Suprapubic skin (tissue), 4 donors: ENCODE measurements at places on chromosomes 1 and 21.

GRCh38 chr1:157110686-157111085 lies 11.1 kb upstream of the ETV3L start:
- peak; percentile 49 for DNase-seq

DNA sequence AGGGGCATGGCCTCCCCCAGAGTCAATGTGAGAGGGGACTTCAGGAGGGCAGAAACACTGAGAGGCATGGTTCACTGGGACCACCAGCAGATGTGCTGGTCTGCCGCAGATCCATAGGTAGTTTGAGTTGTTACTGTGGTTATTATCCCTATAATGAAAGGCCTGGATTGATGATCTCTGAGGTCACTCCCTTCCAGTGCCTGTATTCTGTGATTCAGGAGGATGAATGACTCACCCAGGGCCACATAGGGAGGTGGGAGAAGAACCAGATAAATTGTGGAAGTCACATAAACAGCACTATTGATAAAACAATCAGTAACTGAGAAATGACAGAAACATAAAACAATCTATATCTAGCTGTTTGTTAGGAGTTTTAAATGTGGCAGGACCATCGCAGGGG lies 22.7 kb upstream of the ACTL8 start:
- no peak for DNase-seq

DNA sequence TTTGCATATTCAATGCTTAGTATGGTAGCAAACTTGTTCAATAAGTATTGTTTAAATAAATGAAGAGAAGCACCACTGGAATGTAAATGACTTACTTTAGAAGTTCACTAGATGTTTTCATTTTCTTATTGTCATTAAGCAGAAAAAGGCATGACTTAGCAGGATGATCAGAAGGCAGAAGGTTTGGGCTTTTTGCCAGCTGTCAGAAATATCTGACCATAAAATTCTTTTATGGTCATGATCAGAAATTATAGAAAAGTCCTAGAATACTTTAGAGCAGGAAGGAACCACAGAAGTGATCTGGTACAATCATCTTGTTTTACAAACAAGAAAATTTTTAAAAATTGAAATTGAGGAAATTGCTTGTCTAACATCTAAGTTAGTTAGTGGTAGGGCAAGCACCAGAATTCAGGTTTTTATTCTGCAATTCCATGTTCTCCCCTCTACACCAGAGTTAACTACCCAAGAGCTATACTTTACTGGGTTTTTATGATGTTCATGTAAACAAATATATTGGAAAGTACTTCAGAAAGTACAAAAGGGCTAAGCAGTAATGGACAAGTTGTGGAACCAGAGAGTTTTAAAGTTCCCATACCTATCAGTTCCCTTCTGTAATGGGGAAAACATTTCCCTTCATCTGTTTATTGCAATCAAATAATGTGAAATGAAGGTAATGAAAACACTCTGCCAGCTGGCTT lies 10.1 kb downstream of the FMO5 start:
- DNase-seq = no peak

DNA sequence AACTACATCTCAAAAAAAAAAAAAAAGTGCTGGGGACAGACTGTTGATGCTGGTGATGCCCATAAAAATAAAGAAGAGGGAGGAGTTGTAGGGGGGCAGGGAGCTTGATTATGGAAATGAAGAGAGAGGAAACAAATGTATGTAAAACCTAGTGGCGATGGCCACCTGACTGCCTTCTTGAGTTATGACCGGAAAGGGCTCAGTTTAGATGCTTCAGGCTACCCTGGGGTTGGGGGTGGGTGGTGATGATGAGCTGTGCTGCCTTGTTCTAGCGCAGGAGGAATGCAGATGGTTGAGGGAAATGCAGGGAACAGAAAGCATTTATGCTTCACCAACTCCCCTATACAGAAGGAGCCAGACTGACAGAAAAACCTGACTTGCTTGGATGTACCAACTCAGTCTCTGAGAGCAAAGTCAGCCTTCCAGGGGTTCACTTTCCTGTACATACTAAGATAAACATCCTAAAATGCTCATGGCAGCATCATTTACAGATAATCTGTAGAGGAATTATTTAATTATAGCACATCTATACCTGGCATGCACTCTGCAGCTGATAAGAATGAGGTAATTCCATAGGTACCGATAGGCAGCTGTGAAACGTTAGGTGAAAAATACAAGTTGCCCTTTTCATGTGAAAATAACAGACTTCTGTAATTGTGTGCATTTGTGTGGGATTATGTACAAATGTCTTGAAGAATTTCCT lies 8.0 kb upstream of the BCAR3 start:
- DNase-seq = no peak

- peak; percentile 49 for DNase-seq
Measured at GRCh38 chr21:42395905-42396651, at the start of gene TMPRSS3. Gene TMPRSS3 (minus strand): TSS chr21:42396052. CDS start chr21:42395417, 635 bp downstream.

DNA sequence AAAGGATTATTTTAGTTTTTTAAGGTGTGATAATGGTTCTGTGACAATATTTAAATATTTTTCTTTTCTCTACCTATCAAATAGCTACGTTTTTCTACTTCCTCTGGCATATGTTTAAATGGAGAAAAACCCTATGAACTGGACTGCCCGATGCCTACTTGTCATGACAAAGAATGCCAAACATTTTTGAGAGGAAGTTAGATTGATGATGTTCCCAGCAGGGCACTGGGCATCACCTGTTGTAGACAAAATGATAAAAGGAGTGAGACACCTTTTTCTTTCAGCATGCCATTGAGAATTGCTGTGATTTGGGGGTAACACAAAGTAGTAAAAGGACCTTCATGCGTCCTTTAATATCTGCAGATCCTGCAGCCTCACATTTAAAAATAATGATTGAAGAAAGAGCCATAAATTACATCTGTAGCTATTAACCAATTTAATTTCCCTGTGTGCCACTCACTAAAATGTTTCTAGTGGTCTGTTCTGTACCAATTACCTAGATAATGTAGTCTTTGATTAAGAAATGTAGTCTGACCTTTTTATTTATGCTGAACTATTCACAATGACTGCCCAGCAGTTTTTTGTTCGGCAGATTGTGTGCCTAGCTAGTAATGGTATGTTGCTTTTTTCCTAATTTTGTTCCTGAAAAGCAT lies 47.6 kb downstream of the RPL5 start:
- no peak for DNase-seq

DNA sequence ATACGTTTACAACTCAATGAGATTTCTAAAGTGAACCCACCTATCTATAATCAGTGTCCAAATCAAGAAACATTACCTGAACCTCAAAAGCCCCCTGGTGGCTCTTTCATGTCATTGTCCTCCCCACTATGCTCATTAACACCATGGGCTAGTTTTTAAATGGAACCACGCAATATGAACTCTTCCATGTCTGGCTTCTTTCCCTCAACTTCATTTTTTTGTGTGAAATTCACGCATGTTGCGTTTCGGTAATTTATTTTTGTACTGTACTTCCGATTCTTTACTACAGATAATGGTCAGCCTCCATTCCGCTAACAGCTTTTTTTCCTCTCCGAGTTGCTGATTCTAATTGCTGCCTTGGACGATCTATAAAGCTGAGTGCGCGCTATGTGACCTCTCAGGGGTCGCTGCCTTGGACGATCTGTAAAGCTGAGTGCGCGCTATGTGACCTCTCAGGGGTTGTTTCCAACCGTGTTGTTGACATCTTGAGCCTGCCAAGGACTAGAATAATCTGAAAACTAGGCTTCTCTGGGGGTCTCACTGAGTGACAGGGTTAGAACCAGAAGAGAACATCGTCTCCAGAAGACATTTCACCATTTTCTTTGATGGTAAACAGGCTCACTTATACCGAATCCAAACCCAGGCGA lies 1.1 kb upstream of the CACYBP start:
- DNase-seq = no peak

- peak; percentile 88 for DNase-seq
Measured at GRCh38 chr1:175192111-175192629, 406 bp downstream of the KIAA0040 start.

GRCh38 chr1:50422946-50423669 lies at the start of gene DMRTA2:
Gene DMRTA2 (minus strand): TSS chr1:50423443. CDS start chr1:50421536, 1,907 bp downstream.
- no peak for DNase-seq

DNA sequence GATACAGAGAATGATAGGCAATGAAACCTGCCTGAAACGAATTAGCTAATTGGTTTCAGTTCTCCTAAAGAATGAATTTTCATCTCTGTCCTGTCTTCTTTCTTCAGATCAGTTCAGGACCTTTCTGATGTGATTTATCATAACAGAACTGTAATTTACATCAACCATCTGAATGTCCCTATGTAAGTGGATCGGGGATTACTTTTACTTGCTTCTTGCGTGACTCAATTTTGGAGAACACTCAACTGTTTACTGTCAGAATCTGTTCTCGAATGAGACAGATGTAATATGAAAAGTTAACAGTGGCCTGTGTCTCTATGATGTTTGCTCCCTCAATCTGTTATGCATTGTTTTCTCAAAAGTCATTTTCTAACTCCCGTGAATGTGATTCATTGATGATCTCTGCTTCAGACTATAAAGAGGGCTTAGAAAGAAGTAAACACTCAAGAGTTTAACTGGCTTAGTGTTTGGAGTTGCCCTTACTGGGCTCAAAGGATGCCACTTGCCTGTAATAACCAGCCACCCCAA lies 111.0 kb downstream of the GABPA start:
- DNase-seq = no peak

DNA sequence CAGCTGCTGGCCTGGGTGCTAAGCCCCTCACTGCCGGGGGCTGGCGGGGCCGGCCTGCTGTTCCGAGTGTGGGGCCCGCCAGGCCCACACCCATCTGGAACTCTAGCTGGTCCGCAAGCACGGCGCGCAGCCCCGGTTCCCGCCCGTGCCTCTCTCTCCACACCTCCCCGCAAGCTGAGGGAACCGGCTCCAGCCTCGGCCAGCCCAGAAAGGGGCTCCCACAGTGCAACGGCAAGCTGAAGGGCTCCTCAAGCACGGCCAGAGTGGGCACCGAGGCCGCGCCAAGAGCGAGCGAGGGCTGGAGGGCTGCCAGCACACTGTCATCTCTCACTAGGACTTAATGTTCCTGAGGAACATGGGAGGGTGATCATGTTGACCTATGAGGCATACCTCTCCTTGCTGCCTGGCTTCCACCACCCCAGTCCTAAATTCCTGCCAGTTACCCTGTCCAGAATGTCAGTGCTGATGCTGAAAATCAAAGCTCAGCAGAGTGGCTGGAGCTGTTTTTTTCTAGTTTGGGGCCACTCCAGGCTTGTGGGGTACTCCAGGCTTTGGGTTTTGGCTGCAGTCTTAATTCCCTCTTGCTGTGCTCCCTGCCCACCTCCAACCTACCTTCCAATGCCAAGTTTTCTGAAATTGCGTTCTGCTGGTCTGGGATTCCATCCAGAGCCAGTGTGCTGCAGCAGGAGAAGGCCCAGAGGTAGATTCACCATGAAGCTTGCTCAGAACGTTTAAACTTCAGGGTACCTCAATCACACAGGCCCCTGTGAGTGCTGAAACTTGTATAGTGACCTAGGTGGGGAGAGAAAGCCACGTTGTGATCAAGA lies 44.2 kb upstream of the LPGAT1 start:
- DNase-seq = no peak

GRCh38 chr21:45463871-45464270 lies 58.9 kb downstream of the COL18A1 start:
- no peak for DNase-seq

DNA sequence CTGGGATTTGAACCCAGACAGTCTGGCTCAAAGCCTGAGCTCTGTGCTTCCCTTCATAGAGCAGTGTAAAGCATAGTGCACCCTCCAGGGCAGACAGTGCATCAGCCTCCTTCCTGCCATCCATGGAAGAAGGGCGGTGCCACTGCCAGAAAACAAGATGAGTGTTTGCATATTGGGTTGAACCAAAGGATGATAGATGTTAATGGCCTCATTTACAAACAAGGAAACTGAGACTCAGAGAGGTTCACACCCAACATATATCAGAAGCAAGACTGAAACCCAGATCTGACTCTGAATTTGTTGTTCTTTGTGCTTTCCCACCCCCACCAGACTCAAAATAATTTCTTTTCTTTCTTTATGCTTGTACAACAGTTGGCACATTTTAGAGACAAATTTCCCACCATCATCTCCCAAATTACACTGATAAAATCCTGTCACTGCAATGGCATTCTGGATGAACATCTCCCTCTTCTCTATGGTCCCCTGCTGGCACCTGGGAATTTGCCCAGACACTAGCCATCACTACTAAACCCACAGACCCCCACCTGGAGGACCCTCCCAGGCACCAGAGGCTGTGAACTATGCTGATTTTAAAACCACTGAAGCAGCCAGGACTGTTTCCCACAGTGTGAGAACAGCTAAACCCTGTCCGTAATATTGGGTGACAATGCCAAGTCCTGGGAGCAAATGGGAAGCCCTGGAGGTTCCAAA lies 45.4 kb upstream of the MPZL1 start:
- no peak for DNase-seq

- no peak for DNase-seq
Measured at GRCh38 chr1:228964178-228965089, 229.2 kb downstream of the RHOU start.

DNA sequence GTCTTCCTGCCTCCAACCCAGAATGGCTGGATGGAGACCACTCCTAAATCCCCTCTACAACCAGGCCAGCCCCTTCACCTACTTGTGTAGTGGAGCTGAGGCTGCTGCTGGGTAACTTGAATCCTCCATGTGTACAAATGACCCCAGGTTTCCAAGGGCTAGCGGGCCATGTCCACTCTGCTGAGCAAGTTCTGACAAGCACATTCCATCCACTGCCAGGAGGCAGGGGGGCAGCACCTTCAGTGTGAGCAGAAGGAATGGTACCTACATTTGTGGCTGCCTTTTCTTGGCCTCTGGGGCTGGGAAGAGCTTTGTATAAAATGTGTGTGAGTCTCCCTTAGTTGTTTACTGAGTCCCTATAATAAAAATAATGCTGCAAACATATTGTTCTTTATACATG lies 14.5 kb downstream of the KIAA0040 start:
- no peak for DNase-seq

- no peak for DNase-seq
Measured at GRCh38 chr1:80158266-80158665, 1151.7 kb upstream of the ADGRL4 start.

DNA sequence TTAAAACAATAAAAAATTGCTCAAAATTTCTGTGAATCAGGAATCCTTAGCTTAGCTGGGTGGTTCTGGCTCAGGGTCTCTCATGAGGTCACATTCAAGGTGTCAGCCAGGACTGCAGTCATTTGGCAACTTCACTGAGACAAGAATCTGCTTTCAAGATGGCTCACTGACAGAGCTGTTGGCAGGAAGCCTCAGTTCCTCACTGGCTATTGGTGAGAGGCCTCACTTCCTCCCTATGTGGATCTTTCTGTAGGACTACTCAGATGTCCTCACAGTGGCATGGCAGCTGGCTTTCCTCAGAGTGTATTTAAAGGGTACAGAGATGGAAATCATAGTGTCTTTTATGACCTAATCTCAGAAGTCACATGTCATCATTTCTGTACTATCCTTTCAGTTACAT lies 785.7 kb downstream of the ADGRL2 start:
- peak; percentile 70 for DNase-seq

- DNase-seq = no peak
Measured at GRCh38 chr1:203263496-203263895, 34.0 kb upstream of the CHIT1 start.

GRCh38 chr1:234649432-234650081 lies 39.6 kb upstream of the IRF2BP2 start:
- DNase-seq = no peak

GRCh38 chr1:76075877-76076276 lies 1.3 kb downstream of the ST6GALNAC3 start:
- DNase-seq = no peak

- no peak for DNase-seq
Measured at GRCh38 chr1:219413536-219413935, 199.4 kb downstream of the ZC3H11B start.

- DNase-seq = no peak
Measured at GRCh38 chr1:3443807-3444206, 10.7 kb upstream of the ARHGEF16 start.
